ENCODE measurements at places on chromosomes 1 and 21.

DNA sequence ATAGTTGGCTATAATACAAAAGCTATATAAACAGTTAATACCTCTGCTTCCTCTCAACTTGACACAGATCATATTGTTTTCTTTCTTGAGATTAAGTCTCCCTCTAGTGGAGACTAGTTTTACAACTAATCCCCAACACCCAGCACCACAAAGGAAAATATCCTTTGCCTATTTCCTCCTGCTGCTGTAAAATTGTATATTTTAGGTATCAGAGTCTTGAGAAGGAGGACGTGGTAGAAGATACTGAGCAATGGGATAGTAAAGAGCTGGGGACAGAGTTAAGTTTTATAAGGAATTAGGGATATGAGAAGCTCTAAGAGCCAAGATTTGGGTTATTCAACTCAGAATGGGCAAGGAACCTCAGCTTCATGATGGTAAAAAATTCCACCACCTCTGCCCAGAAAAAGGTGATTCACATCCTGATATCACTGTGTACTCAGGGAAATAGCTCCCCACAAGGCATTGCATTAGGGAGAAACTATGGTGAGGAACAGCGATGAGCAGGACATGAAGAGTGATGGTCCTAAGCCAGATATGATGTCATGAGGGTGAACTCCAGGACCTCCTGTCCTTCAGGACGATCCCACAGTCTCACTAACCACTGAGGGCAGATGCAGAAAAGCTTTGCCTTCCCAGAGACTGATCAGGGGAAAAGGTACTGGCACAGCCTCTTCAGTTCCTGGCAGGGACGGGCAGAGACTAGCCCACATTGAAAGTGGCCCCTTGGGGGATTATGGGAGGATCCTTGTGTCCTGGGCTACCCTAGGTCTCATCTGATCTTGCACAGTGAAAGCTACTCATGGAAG, 14.7 kb upstream of the CFAP126 start:
- no peak for DNase-seq

- no peak for DNase-seq
Observed at GRCh38 chr21:42648606-42649005, 4.8 kb upstream of the PDE9A start.

DNA sequence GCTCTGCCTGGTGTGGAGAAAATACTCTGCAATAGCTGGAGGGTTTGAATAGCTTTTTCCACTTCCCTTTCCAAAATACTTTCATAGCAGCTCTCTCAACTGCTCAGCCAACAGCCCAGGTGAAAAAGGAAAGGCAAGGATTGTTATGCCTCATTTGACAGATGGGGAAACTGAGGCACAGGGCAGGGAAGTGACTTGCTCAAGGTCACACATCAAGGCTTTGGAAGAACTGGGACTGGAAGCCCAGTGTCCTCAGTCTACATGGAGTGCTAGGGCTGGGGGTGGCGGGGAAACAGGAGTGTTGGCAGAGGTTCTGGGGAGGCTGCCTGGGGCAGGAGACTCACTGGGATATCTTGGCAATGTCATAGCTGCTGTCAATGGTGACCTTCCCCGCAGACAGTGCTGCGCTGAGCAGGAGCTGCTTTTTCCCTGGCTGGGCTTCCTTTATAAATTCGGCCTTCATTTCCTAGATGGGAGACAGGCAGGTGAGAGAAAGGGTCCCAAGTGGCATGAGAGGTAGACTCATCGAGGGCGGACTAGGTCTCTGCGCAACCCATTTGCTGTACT, 4.0 kb downstream of the CHI3L1 start:
- no peak for DNase-seq

- no peak for DNase-seq
Observed at GRCh38 chr1:172549621-172550280, 16.8 kb downstream of the SUCO start.

- DNase-seq: no peak
Observed at GRCh38 chr1:243821177-243821680, 28.8 kb downstream of the AKT3 start.

DNA sequence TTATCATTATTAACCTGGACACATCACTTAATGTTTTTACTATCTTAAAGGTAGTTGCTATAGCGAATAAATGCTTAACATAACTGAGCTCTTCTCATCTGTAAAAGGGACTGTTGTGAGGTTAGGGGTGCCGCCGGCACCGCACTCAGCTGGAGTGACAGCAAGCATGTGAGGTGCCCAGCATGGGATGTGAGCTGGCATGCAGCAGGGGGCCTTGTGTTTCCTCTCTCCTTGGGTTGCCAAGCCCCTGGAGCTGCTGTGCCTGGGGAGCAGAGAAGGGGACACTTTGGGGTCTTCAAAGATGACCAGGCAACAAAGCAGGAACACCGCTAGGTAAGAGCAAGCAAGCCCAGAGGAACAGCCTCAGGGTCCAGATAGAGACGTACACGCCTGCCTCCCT, 2.1 kb upstream of the ZC3H12A start:
- DNase-seq: no peak

- no peak for DNase-seq
Observed at GRCh38 chr1:187078321-187078720, 249.6 kb downstream of the PLA2G4A start.

DNA sequence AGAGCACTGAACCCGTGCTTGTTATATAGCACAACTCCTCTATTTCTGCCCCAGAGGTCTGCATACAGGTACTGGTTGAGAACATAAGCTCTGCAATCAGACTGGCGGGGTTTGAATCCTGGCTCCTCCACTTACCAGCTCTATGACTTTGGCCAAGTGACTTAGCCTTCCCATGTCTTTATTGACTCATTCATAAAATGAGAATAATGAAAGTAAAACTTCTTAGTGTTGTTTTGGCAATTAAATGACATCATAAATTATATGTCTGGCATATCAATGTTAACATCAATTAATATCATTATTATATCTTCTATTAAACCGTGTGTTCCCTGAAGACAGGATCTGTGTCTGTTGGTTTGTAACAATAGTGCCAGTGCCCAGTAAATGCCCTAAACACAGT, 4.3 kb downstream of the INKA2 start:
- DNase-seq: no peak

DNA sequence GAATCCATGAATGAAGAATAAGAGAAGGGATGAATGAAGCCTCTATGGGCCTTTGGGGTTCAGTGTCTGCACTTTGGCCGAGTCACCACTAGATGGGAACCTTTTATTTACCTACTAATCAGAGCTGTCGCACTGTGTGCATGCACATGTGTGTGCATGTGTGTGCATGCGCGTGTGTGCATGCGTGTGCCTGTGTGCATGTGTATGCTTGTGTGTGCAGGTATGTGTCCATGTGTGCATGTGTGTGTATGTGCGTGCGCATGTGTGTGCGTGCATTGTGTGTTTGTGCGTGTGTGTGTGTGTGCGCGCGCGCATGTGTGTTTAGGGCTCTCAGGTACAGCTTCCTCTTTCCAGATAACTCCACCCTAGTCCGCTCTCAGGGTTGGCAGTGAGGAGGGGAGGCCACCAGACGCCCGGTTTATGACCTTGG, 20.4 kb upstream of the UBXN10 start:
- no peak for DNase-seq

DNA sequence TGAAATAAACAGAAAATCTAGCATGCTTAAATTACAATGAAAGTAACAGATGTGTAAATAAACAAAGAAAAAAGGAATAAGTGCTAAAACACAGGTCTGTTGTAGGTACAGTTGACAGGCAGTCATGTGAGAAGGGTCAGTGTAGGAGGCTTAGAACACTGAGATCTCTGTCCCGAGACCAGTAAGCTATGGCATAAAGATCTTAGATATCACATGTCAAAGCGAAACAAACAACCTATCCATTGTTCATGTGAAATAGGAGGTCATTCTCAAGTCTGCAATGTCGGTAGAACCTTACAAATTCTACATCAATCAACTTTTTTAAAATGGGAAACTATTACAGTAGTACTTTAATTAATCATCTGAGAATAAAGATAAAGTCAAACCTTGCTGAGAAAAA, 428.9 kb upstream of the ADGRL2 start:
- DNase-seq: no peak

- no peak for DNase-seq
Observed at GRCh38 chr1:43552813-43553212, 22.1 kb downstream of the PTPRF start.

DNA sequence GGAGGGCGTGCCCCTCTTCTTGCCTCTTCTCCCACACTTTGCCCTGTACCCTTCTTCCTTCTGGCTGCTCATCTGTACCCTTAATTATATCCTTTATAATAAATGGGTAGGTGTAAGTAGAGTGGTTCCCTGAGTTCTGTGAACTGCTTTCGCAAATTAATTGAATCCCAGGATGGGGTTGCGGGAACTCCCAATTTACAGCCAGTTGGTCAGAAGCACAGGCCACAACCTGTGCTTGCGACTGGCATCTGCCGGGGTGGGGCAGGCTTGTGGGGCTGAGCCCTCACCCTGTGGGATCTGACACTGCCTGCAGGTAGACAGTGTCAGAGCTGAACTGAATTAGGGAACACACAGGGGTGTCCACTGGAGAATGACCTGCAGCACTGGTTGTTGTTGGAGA, 244.9 kb downstream of the KCNJ6 start:
- DNase-seq: no peak

GRCh38 chr1:85504417-85504816, 39.5 kb upstream of the DDAH1 start:
- DNase-seq: no peak

- no peak for DNase-seq
Observed at GRCh38 chr1:245301921-245302320, 147.1 kb downstream of the KIF26B start.

- DNase-seq: no peak
Observed at GRCh38 chr1:52926864-52927211, 238 bp upstream of the SCP2 start.

All from stimulated activated CD8-positive, alpha-beta memory T cell treated with anti-CD3 and anti-CD28 coated beads, Interleukin-15, amount 100 ng/mL, for 48 hours (primary cell).